GM12865 (cell line): ENCODE measurements at places on chromosomes 1 and 21.

- DNase-seq, result no peak
These were observed 448.7 kb downstream of the LTN1 start for GRCh38 chr21:28543975-28544374.

DNA sequence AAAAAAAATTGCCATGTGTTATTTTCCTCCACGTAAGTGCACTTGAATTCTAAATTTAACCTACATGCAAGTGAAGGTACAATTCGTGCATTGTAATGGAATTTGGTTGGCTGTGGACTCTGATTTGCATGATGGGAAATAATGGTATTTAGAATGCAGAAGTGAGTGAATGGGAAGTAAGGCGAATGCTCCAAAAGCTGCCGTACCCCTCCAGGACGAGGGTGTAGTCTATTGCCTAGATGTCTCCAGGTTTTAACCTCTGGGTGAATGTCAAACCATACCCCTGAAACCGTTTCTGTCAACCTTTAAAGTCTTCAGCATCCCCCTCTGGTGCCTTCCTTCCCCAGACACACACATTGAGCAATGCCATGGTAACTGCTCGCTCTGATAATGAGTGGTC is 44.5 kb downstream of the KIAA0040 start:
- no peak for DNase-seq

GRCh38 chr1:30893776-30894507 is 14.6 kb downstream of the SDC3 start:
- DNase-seq, result no peak

- DNase-seq, result no peak
These were observed 28.0 kb downstream of the ITSN1 start for GRCh38 chr21:33670076-33670978.

- no peak for DNase-seq
These were observed 123.0 kb downstream of the LYPLAL1 start for GRCh38 chr1:219296430-219297355.

- no peak for DNase-seq
These were observed 129.8 kb upstream of the TIAM1 start for GRCh38 chr21:31473685-31474345.

DNA sequence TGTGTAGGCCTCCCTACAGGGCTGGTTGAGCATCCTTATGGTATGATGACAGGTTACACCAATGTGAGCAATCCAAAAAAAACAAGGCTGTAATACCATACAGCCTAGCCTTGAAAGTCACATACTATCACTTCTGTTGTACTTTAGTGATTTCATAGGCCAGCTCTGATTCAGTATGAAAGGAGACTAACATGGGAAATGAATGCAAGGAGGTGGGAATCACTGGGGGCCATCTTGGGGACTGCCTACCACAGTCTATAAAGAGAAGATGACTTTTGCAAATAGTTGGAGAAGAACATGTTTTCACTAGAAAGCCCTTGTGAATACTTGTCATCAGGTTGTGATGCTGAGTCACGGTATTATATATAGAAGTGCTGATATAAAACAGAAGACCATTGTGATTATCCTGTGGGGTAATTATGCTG is 270.7 kb downstream of the S1PR1 start:
- DNase-seq, result no peak
